ENCODE measurements at places on chromosomes 3 and 15. TPM values are rescaled to one million over a fixed set of nuclear protein-coding genes. Genes with fewer than 3 reads are reported as not detected.

GRCh38 chr3:194503081-194503531 is 16.3 kb upstream of the ATP13A3 start:
- H3K4me3 ChIP-seq = no peak overlapping the region
- H3K27ac ChIP-seq = no peak overlapping the region
- H3K4me1 ChIP-seq = no peaks in the 10 kb centered on the region
- no peaks in the 10 kb centered on the region for H3K36me3 ChIP-seq
- DNase-seq = no peak

DNA sequence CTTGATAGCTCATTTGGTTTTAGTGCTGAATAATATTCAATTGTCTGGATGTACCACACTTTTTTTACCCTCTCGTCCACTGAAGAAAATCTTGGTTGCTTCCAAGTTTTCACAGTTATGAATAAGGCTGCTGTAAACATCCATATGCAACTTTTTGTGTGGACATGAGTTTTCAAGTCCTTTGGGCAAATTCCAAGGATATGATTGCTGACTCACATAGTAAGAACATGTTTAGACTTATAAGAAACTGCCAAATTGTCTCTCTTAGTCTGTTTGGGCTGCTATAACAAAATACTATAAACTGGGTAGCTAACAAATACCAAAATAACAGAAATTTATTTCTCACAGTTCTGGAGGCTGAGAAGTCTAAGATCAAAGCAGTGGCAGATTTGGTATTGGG is 59.5 kb upstream of the TNFSF10 start:
- H3K27ac ChIP-seq = no peak overlapping the region
- no peak overlapping the region for H3K4me3 ChIP-seq
- H3K27me3 ChIP-seq = no peaks in the 10 kb centered on the region
- no peak for DNase-seq

GRCh38 chr15:67358391-67358790 is 103.8 kb downstream of the IQCH start:
- H3K27me3 ChIP-seq = no peaks in the 10 kb centered on the region
- no peak overlapping the region for H3K4me3 ChIP-seq

GRCh38 chr15:73934281-73934680 is 8.0 kb downstream of the LOXL1 start:
- no peaks in the 10 kb centered on the region for H3K27me3 ChIP-seq
- no peak overlapping the region for H3K4me3 ChIP-seq
- DNase-seq = no peak
- no peaks in the 10 kb centered on the region for H3K36me3 ChIP-seq
- H3K4me1 ChIP-seq = peaks cover 12% of the 10 kb centered on the region
- no peak overlapping the region for H3K27ac ChIP-seq

DNA sequence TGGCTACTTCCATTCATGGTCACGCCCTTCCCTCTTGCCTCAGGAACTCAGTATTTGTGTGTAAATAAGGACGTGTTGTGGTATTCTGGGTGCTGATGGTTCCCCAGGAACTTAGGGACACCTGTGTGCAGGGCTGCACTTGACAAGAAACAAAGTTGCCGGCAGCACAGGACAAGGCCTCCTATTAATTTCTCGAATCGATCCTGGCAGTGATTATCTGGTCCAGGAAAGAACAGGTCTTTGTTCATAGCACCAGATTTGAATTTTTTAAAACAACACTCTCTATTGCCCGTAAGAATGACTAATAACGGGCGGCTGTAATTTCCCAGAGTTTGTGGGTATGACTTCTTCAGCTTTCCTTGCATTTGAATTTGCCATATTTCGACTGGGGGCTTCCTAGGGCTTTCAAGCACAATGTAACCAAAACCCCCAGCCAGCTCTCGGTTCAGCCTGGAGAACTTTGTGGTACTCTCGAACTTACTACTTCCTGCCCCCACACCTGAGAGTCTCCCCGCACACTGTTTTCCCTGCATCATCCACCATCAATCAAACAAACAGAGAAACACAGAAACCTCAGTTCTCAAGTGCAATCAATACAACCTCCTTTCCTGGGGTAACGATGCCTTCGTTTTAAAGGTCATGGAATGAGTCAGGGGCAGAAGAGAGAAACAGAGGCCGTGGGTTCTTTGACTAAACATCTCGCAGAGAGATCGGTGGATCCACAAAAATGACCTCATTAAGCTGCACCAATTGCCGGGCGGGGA is 241.7 kb upstream of the ICE2 start:
- H3K36me3 ChIP-seq = no peaks in the 10 kb centered on the region
- peaks cover 2% of the 10 kb centered on the region for H3K4me1 ChIP-seq
- H3K27ac ChIP-seq = no peak overlapping the region
- H3K27me3 ChIP-seq = no peaks in the 10 kb centered on the region

DNA sequence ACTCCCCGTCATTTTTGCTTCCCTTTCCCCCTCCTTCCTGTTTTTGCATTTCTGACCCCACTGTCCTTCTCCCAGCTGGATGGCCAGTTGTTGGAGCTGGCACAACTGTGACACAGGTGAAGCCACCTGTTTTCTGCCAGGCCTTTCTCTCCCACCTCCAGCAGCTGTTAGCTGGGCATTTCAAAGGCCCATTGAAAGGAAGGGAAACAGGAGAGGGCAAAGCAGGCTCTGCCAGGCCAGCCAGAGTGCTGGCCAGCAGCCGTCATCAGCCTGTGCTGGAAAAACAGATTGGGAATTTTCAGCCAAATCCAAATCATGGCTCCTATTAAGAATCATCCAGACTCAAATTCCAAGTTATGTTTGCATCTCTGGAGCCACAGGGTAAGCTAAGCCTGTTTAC is 155.2 kb upstream of the C2CD4B start:
- no peaks in the 10 kb centered on the region for H3K36me3 ChIP-seq
- DNase-seq = no peak
- H3K4me3 ChIP-seq = no peak overlapping the region
- H3K4me1 ChIP-seq = no peaks in the 10 kb centered on the region

GRCh38 chr15:44137750-44138149 is 57.3 kb downstream of the FRMD5 start:
- no peak for DNase-seq
- H3K27me3 ChIP-seq = no peaks in the 10 kb centered on the region
- H3K4me1 ChIP-seq = no peaks in the 10 kb centered on the region

DNA sequence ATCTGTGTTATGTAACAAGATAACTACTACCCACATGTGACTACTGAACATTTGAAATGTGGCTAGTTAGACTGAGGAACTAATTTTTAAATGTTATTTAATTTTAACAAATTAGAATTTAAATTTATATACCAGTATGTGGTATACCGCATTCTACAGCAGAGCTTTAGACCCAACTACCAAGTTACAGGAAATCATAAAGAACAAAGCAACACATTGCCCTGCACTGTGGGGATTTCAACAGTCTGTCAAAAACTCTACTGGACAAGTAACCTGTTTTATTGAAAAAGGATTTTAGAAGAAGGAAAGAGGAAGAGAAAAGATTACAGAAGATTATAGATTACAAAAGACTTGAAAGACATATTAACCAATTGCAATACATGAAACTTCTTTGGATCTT is 64.9 kb downstream of the DPH6 start:
- H3K27me3 ChIP-seq = no peaks in the 10 kb centered on the region
- H3K4me3 ChIP-seq = no peak overlapping the region
- DNase-seq = no peak
- H3K4me1 ChIP-seq = no peaks in the 10 kb centered on the region
- no peak overlapping the region for H3K27ac ChIP-seq
- no peaks in the 10 kb centered on the region for H3K36me3 ChIP-seq

- H3K27ac ChIP-seq = no peak overlapping the region
- H3K36me3 ChIP-seq = no peaks in the 10 kb centered on the region
- H3K27me3 ChIP-seq = no peaks in the 10 kb centered on the region
- H3K4me1 ChIP-seq = no peaks in the 10 kb centered on the region
- no peak for DNase-seq
Observed at GRCh38 chr3:76107935-76108570, 322.7 kb upstream of the ZNF717 start.

GRCh38 chr3:149095487-149095886 is 9.2 kb upstream of the HLTF start:
- H3K27ac ChIP-seq = no peak overlapping the region
- H3K27me3 ChIP-seq = no peaks in the 10 kb centered on the region
- H3K4me1 ChIP-seq = no peaks in the 10 kb centered on the region
- H3K4me3 ChIP-seq = no peak overlapping the region
- no peak for DNase-seq

- no peak overlapping the region for H3K4me3 ChIP-seq
- no peak overlapping the region for H3K27ac ChIP-seq
- H3K4me1 ChIP-seq = peaks cover 15% of the 10 kb centered on the region
- H3K36me3 ChIP-seq = no peaks in the 10 kb centered on the region
- peak; percentile 54 for DNase-seq
- H3K27me3 ChIP-seq = no peaks in the 10 kb centered on the region
Observed at GRCh38 chr15:70799667-70800450, 36.5 kb upstream of the UACA start.

DNA sequence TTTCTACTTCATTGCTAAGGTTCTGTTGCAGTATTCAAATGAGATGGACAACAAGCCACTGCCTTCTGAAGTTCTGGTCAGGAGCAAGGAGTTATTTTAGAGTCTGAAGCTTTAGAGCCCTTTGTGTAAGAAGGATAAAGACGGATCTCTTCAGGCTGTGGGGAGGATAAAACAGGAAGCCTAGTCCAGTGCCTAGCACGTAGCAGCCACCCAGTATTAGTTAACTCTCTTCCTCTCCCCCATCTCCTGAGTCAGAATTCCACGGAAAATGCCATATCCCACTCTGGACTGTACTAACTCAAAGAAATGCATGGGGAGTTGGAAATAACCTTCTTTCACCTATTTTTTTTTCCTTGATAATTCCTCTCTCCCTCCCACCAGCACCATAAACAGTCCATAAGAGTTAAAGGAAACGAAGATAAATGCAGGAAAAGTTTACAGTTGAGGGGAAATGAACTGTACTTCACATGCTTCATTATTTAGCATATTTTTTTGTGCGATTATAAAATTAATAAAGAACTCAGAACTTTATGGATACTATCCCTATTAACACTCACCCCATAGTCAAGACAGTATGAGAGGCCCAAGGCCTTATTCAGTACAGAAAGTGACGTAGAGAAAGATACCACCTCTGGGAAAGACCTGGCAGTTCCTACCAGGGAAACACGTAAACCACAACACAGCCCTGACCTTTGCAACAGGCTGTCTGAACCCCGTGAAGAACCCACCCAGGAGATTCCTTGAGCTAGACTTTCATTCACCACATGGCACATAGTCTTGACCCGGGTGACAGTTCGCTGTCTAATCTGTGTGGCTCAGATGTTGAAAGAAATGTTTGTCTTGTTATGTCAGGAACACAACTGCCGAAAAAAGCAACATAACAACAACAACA is 9.2 kb downstream of the IGF2BP2 start:
- H3K4me3 ChIP-seq = no peak overlapping the region
- DNase-seq = no peak
- H3K36me3 ChIP-seq = no peaks in the 10 kb centered on the region
- H3K4me1 ChIP-seq = no peaks in the 10 kb centered on the region

- no peak overlapping the region for H3K4me3 ChIP-seq
- no peak overlapping the region for H3K27ac ChIP-seq
- no peaks in the 10 kb centered on the region for H3K27me3 ChIP-seq
- no peaks in the 10 kb centered on the region for H3K4me1 ChIP-seq
- H3K36me3 ChIP-seq = no peaks in the 10 kb centered on the region
Observed at GRCh38 chr3:4732925-4733324, 239.8 kb downstream of the ITPR1 start.

DNA sequence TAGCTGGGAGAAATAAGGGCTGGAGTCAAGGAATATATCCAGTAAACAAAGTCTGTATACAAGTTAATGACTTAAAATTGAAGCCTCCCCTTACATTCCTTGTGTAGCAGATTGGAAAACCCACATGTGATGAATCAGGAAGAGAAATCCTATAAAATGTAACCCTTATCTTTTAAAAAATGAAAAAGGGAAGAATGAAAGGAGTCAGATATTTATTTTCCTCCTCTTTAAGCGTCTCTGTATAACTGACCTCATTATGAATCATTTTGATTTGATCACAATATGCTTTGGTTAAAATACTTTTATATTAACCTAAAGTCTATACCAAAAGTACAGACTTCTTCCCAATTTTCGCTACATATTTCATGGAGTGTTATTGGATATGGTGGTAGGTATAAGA is 316.3 kb upstream of the STAC start:
- H3K4me1 ChIP-seq = no peaks in the 10 kb centered on the region
- H3K36me3 ChIP-seq = no peaks in the 10 kb centered on the region
- H3K27me3 ChIP-seq = no peaks in the 10 kb centered on the region
- DNase-seq = no peak
- H3K27ac ChIP-seq = no peak overlapping the region

DNA sequence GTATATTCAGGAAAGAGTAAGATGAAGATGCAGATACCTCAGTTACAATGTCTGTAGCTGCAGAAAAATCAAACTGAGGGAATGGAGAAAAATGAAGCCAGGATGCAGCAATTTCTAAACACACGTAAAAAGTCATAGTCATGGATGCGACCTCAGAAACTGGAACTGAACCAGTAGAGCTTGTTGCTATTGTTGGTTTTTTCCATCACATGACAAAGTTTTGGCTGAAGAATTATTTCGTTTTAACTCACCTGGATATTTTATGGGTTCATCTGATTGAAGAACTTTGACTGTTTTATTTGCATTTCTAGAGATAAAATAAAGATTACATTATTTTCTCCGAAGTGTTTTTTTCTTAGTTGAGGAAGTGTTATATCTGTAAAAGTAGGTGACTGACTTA is 591.2 kb downstream of the ZBBX start:
- H3K27ac ChIP-seq = no peak overlapping the region
- no peak overlapping the region for H3K4me3 ChIP-seq
- no peaks in the 10 kb centered on the region for H3K4me1 ChIP-seq
- H3K36me3 ChIP-seq = no peaks in the 10 kb centered on the region
- DNase-seq = no peak

GRCh38 chr3:130341388-130341787 is 4.1 kb upstream of the COL6A5 start:
- H3K27ac ChIP-seq = no peak overlapping the region
- no peak overlapping the region for H3K4me3 ChIP-seq
- H3K36me3 ChIP-seq = no peaks in the 10 kb centered on the region
- DNase-seq = no peak
- H3K4me1 ChIP-seq = no peaks in the 10 kb centered on the region
- H3K27me3 ChIP-seq = no peaks in the 10 kb centered on the region

GRCh38 chr3:15498431-15499214 is 22.9 kb downstream of the COLQ start:
- no peak overlapping the region for H3K4me3 ChIP-seq
- H3K27ac ChIP-seq = no peak overlapping the region
- no peaks in the 10 kb centered on the region for H3K27me3 ChIP-seq
- no peaks in the 10 kb centered on the region for H3K36me3 ChIP-seq

GRCh38 chr15:68271854-68272471 is 5.6 kb upstream of the FEM1B start:
- DNase-seq = peak; percentile 31
- H3K27me3 ChIP-seq = no peaks in the 10 kb centered on the region
- H3K36me3 ChIP-seq = no peaks in the 10 kb centered on the region
- H3K4me1 ChIP-seq = peaks cover 5% of the 10 kb centered on the region

GRCh38 chr3:4241595-4242170 is 61.5 kb upstream of the SETMAR start:
- H3K36me3 ChIP-seq = no peaks in the 10 kb centered on the region
- no peak overlapping the region for H3K27ac ChIP-seq
- no peaks in the 10 kb centered on the region for H3K27me3 ChIP-seq
- no peaks in the 10 kb centered on the region for H3K4me1 ChIP-seq
- no peak overlapping the region for H3K4me3 ChIP-seq

- DNase-seq = no peak
- no peaks in the 10 kb centered on the region for H3K27me3 ChIP-seq
- H3K4me1 ChIP-seq = no peaks in the 10 kb centered on the region
- no peak overlapping the region for H3K4me3 ChIP-seq
- no peaks in the 10 kb centered on the region for H3K36me3 ChIP-seq
Observed at GRCh38 chr15:65374334-65374733, 3.5 kb downstream of the IGDCC3 start.

Gene CCR3
- polyA plus RNA-seq = not detected

Gene IMPG2
- polyA plus RNA-seq = 0.22 TPM

Gene DNAH12
- polyA plus RNA-seq = 0.29 TPM

Gene GNB4
- polyA plus RNA-seq = 4.5 TPM

Gene CACNA2D2
- polyA plus RNA-seq = 2.8 TPM

Gene SNTN
- 0.17 TPM for polyA plus RNA-seq

Gene ATP8B4
- 11.3 TPM for polyA plus RNA-seq

Gene ROBO1
- polyA plus RNA-seq = 17.9 TPM

Data from ovary (tissue), 10 donors.